NCI-H1105 treated with DMSO at 0.1 percent for 48 hours (cell line): ENCODE measurements at places on chromosomes 11 and 22.

GRCh38 chr11:64267207-64267945, 16.0 kb downstream of the PLCB3 start:
- DNase-seq: no peak

DNA sequence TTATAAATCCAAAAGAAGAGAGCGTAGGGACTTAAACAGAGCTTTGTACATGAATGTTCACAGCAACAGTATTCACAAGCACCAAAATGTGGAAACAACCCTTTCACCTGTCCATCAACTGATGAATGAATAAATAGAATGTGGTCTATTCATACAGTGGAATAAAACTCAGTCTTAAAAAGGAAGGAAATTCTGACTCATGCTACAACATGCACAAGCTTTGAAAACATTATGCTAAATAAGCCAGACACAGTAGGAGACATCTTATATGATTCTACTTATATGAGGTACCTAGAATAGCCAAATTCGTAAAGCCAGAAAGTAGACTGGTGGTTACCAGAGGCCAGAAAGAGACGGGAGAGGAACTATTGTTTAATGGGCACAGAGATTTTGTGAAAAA, 74.3 kb downstream of the SHANK2 start:
- DNase-seq: no peak

- no peak for DNase-seq
These were observed 819.6 kb downstream of the TBC1D22A start for GRCh38 chr22:47582067-47582466.

GRCh38 chr11:36278531-36279282, 10.5 kb downstream of the COMMD9 start:
- DNase-seq: no peak

GRCh38 chr22:42962295-42963230, 52.4 kb downstream of the PACSIN2 start:
- DNase-seq: no peak

DNA sequence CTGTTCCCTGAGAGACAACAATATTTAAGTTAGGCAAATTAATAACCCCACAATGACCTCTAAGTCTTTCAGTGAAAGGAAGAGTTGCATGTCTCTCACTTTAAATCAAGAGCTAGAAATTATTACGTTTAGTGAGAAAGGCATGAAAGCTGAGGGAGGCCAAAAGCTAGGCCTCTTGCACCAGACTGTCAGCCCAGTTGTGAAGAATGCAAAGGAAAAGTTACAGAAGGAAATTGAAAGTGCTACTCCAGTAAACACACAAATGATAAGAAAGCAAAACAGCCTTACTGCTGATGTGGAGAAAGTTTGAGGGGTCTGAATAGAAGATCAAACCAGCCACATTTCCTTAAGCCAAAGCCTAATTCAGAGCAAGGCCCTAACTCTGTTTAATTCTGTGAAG, 45.0 kb downstream of the BBOX1 start:
- no peak for DNase-seq

DNA sequence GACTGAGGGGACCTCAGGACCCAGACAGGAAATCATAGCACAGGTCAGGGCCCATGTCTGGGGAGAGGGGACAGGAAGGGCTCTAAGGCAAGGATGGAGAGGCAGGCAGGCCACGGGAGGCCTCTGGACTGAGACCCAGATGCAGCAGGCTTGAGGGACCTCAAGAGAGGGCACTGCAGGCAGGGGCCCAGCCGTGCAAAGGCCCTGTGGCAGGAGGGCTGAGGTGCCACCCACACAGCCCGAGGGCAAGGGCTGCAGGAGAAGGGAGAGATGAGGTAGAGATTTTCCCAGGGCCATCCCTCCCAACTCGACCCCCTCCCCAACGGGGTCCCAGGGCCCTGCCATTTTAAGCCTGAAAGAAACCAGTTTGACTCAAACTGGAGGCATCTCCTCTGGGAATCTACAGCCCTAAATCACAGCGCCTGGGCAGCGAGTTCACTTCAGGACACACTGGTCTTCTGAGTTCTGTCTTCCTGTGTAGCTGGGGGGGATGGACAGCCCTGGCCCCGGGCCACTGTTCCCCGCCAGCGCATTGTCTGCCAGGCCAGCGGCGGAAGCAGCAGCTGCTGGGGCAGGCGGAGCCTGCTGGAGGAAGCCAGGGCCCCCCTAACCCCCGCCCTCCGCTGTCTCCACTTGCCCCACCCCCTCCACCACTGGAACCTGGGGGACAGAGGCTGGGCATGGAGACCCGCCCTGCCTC, 20.3 kb upstream of the WNT7B start:
- DNase-seq: peak; percentile 52

DNA sequence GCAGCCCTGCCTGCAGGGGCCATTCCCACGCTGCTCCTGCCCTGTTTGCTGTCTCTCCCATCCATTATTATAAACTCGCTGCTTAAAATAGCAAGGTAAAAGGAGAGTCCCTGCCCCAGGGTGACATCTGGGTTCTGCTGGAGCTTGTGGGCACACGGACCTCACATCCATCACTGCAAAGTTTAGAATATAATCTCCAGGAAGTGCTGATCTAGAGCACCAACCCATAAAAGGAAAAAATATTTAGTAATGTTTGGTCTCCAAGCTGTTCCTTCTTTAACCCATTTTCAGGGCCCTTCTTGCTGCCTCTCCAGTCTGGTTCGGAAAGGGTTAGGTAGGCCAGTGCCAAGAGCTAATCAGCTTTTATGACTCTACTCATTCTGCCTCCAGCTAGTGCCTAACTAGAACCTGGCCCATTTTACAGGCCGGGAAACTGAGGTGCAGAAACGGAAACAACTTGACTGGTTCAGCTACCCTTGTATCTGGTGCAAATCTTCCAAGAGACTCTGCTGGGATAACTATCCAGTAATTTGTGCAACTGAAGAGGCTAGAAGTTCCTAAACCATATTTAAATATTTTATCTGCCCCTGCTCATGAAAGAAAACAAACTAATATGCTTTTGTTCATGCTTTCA, 37.5 kb downstream of the IRAG1 start:
- DNase-seq: no peak

GRCh38 chr22:27988704-27989103, 69.6 kb upstream of the PITPNB start:
- DNase-seq: no peak

- no peak for DNase-seq
These were observed 26.9 kb upstream of the SCUBE2 start for GRCh38 chr11:9118277-9118676.

GRCh38 chr11:61480261-61480993, 28.1 kb upstream of the LRRC10B start:
- no peak for DNase-seq

DNA sequence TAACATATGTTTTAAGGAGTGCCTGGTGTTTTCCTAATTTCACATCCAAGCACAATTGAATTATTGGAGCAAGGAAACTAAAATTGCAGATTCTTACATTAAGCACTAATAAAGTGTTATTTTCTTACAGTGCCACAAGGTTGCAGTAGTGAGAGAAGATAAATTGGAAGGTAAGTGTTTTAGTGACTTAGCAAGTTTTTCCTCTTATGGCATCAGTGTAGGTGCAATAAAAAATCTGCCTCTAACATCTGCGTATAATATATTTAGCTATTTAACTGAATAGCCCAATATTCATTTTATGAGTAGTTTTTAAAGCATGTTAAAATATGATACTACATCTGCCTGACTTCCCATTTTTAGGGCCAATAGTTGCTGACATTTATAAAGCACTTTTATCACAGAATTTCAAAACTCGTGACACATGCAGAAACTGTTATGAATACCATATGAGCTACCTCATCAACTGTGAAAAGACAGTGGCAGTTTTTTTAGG, 19.0 kb downstream of the POLD3 start:
- DNase-seq: peak; percentile 51

DNA sequence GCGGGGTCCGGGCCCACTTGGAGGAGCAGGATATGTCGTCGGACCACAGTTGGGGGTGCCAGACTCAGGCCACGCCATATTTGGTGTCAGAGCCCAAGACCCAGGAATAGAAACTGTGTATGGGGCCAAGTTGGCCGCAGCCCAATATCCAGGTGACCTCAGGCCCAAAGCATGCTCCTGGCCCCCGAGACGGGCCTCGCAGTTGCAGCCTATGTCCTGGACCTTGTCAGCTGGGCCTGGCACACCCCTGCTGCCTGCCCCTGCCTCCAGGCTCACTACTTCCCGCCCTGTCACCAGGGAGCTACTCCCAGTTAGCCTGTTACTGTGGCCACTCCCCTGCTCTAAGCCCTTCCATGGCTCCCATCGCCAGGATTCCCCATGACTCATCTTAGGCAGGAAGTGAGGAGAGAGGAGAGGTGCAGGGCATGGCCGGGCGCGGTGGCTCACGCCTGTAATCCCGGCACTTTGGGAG, 23.1 kb downstream of the A4GALT start:
- DNase-seq: no peak

GRCh38 chr22:30195245-30196140, 51.1 kb downstream of the LIF start:
- no peak for DNase-seq

DNA sequence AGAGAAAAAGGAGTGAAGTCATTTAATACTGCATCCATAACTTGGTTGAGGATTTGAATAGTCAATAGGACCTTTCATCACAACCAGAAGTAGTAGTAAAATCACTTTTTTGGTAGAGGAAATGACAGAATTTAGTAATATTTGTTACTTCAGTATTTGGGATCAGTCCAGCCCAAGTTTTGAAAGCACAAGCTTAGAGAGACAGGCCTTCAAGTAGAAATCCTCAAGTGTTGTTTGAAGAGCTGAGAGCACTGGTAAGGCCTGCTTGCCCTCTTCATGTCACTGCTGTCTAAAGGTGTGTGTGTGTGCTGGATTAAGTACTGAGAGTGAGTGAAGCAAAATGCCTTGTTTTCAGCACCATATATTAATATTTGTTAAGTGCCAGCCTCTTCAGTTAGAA, 137.3 kb downstream of the WNT11 start:
- DNase-seq: no peak

DNA sequence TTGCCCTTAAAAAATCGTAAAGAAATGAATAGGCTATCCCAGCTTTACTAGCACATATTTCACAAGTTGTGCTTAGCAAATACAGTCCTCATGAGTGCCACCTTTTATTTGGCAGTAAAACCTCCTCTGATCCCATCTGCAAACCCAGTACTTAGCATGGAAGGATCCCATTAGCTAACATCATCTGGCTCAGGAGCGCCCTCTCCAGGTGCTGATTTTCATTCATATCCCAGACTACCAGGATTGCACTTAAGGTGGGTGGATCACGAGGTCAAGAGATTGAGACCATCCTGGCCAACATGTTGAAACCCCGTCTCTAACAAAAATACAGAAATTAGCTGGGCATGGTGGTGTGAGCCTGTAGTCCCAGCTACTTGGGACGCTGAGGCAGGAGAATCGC, 76.1 kb upstream of the PAX6 start:
- DNase-seq: no peak

- peak; percentile 60 for DNase-seq
These were observed 20.8 kb upstream of the ZBED5 start for GRCh38 chr11:10878408-10879214.

- DNase-seq: no peak
These were observed at the start of gene CYTH4 for GRCh38 chr22:37282385-37282677. CYTH4 (plus strand) TSS chr22:37282508; CDS start chr22:37282570, 62 bp downstream.

GRCh38 chr11:119823077-119823476, 94.1 kb upstream of the NECTIN1 start:
- DNase-seq: no peak

DNA sequence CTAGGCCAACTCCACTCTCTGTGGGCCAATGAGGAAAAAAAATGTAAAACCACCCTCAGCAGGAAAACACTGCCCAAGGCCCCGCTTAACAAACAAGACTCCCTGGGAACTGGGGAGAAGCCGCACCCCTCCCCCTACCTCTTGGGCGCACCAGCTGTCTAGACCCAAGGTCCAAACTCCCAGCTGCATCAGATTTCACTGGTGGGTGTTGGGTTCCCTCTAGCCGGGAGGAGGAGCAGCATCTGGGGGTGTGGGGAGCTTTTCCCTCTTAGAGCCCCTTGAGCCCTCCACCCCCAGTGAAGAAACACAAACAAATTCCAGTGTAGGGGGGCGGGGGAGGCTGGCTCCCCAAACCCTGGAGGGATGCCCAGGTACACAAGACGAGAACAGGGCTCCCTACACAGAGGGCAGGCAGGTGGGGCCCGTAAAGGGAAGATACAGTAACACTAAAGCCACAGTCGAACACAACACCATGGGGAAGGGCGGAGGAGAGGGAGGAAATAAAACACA, 64.9 kb downstream of the NECTIN1 start:
- peak; percentile 65 for DNase-seq

DNA sequence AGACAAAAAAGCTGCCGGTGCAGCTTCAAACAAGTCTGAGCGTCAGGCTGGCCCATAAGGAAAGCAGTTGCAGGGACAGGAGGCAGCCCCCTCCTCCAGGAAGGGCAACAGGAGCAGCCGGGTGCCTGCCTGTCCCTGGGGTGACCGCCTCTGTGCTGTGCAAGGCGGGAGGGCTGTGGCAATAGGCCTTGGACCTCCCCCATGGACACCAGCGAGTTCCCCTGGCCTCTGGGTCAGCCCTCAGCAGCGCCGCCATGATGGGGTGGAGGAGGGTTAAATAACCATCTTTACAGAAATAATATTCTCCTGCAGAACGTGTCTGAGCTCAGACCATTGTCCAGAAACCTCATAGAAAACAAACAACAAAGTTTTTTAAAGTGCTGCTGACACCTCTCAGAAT, 3.3 kb upstream of the TMPRSS4 start:
- no peak for DNase-seq

DNA sequence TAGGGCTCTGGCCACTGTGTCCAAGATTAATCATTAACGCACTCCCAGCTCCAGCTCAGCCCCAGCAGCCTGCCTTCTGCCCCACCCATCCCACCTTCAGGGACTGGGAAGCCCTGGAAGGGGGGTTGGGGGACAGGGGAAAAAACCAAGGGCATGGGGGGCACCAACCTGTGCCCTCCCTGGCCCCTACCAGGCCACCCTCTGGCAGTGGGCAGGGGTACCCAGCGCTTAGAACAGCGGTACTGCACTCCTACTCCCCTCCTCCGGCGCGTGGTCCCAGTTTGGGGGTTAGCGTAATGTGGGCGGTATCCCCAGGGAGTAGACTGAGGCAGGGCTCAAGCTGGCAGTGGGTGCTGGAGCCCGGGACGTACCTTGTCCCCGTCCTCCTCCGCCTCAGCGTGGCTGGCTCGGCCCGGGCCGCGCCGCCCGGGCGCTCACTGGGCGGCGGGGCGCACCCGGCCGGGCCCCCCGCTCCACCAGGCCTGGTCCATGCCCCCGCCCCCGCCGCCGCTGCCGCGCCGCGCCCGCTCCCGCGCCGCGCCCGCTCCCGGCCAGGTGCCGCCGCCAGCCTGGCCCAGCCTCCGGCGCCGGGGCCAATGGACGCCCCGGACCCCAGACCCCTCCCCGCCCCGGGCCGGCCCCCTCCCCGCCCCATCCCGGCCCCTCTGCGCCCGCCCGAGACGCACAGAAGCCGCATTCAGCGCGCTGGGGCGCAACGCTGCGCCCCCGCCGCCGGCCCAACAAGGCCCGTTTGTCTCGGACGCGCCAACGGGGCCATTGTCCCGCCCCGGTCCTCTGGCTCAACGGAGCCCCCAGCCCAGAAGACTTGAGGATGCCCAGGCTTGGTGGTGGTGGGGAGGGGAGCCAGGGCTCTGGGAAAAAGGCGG, at the start of gene GAL3ST1:
Gene GAL3ST1, minus strand, starts transcription at position 571 of the 887 bp plus-strand sequence. CDS start 17,273 bp downstream, outside the sequence.
- DNase-seq: peak; percentile 18

GRCh38 chr11:101032991-101033390, 96.6 kb downstream of the PGR start:
- DNase-seq: no peak

GRCh38 chr22:33891992-33892391, 28.3 kb downstream of the LARGE1 start:
- no peak for DNase-seq
